Stimulated activated CD4-positive, alpha-beta T cell treated with anti-CD3 and anti-CD28 coated beads, Interleukin-4, amount 100 ng/mL, for 24 hours (primary cell): ENCODE measurements at places on chromosomes 11 and 22.

- DNase-seq, result no peak
Measured at GRCh38 chr11:26483108-26483507, 89.0 kb downstream of the MUC15 start.

DNA sequence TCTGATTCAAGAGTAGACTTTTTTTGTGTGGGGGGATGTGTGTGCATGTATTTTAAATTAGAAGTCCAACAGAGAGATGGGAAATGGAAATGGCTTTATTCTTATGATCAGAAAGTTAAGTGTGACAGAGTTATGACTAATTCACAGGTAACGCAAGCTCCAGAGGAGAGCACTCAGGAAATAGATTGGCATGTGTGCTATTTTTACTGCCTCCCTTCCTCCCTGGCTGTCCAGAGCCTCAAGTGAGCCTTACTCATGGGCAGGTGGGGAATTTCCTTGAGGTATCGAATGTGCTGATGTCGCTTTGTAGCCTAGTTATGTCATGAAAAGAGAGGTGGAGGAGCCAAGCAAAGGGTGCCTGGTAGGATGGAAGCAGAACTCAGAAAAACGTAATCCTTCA lies 70.3 kb upstream of the BDNF start:
- no peak for DNase-seq

DNA sequence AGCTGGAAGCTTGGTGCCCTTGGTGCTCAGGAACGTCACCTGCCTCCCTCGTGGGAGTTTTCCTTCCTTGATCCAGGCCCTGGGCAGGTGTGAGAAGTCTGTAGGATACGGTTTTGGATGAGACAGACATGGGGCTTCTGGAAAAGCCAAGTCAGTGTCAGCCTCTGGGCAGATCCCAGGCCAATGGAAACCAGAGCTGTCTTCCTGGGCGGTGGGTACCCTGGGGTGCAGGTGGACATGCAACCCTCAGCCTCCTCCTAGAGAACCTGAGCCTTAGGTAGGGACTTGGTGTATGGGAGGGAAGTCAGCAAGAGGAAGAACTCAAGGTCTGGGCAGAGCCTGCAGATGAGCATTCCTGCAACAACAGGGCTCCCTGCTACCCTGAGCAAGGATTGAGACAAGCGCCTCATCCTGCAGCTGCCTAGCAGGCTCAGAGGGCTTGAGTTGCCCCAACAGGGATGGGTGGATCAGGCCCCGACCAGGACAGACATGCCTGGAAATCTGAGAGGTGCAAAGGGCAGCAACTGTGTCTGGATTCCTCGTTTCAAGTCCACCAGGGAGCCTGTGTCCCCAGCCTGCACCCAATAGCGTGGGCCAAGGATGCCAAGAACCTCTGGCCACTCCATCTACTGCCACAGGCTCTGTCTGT lies 37.6 kb upstream of the SYT13 start:
- DNase-seq, result no peak

- DNase-seq, result no peak
Measured at GRCh38 chr22:48228468-48228867, 1466.0 kb downstream of the TBC1D22A start.

DNA sequence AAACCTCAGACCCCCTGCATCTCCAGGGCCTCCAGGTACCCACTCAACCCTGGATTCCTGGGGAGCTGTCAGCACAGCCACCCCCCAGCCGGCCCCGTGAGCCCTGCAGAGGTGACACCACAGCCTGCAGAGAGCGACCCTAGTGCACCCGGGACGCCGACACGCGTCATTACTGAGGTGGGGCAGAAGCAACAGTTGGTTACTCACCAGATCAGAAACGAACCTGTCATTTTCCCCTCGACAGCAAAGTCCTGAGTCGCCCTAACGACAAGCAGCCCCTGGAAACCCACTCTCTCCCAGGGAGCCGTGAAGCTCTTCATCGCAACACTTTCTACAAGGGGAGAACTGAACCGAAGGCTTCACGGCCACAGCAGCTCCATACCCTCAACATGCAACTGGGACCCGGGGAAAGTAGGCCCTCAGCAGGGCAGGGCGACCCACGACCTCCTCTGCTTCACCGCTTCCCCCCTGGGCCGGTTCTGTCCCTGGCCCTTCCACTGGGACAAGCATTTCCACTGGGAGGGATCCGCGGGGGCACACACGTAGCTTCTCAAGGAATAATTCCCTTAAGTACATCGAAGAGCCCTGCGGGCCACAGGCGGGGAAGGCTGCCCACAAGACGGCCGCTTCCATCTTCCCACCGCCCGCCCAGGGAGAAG lies 1.6 kb downstream of the BRD1 start:
- DNase-seq, result peak; percentile 72

- DNase-seq, result no peak
Measured at GRCh38 chr11:95086836-95087570, 2.6 kb upstream of the ENDOD1 start.

DNA sequence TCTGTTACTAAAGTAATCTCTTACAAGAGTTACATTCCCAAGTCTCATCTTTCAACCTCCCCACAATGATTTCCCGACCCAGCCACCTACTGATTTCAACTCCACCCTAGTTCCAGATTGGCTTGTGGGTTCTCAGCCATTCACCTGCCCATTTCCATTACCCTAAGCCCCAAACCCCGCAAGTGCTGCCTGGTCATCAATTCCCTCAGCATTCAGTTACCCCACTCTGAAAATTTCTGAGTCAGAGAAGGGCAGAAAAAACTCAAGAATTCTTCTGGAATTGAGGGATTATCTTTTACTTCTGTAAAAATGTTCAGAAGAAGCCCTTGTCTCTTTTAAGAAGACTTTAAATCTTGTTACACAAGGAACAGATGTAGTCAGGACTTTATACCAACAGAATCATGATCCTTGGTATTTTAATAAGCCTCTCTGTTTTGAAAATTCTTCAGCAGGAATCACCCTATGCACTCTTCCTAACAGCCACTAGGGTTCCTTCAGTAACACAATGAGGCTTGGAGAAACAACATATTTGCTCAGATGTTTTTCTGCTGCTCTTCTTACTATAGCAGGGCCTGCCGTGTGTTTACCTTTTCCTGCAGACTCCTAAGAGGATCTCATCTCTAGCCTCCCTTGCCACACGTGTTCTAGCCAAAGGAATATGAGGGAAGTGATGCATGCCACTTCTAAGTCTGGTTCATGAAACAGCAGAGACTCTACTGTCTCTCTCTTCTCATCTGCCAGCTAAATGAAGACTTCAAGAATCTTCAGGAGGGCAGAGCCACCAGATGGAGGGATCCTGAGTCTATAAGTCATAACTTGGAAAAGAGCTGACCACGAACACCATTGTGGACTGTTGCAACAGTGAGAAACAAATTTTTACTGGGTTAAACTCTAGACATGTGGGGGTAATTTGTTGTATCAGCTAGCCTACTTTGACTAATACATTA lies 29.3 kb upstream of the PAMR1 start:
- no peak for DNase-seq

DNA sequence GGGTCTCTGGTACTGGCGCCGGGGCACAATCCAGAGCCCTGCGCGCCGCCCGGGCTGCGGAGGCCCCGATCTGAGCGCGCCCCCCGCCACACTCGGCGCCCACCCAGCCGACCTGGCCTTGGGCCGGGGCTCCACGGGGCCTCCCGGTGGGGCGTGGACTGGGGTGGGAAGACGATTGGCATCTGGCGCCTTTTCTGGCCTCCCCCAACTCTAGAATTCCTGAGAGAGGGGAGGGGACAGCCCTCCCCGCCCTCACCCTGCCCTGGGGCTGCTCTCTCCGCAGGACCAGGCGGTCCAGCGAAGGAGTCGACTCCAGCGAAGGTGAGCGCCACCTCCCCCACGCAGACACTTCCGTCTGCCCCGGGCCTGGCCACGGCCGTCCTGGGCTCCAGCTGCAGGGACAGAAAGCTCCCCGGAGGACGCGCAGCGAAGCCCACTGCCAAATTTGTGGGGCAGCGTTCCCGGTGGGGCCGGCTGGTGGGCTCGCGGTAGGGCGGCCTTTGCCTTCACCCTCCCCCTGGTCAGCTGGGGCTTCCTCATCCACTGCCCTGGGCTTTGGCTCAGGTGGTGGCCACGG lies 593 bp downstream of the SSH3 start:
- no peak for DNase-seq

DNA sequence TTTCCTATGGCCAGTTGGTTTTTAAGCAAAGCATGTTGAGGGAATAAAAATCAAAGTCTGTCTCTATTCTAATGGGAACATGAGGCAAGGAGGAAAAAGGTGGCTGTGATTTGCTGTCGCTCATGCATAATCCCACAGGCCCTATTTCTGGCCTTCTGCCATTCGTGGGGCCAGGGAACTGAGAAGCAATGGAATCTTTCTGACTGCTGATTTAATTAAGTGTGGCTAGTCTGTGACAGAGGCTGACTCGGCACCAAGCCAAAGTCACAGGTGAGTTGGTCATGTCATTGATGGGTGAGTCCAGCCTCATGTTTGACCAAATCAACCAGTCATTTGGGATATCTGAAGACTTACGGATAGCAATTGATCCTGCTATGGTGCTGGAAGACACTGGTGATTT lies 429.3 kb upstream of the CADM1 start:
- DNase-seq, result no peak

- DNase-seq, result no peak
Measured at GRCh38 chr11:37406651-37407050, 808.6 kb upstream of the RAG2 start.

DNA sequence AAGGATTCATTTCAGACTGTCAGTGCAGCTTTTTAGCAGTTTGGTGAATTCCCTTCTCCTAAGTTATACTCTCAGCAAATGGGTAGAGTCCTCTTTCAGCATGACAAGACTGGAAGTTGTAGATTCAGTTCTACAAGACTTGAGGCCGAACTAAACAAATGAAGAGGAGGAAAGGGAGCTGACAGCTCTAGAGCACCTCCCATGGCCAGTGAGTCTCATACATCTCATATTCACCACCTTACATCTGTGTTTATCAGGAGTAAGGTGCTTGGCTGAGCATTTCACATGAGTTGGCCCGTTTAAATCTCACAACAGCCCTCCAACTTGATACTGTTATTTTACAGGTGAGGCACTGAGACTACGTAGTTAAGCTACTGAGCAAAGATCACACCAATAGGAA lies 30.4 kb downstream of the SEZ6L start:
- DNase-seq, result no peak

- DNase-seq, result no peak
Measured at GRCh38 chr22:29944339-29944738, 61.4 kb downstream of the MTMR3 start.
